HepG2 (cell line): ENCODE measurements at places on chromosomes 1 and 21.

DNA sequence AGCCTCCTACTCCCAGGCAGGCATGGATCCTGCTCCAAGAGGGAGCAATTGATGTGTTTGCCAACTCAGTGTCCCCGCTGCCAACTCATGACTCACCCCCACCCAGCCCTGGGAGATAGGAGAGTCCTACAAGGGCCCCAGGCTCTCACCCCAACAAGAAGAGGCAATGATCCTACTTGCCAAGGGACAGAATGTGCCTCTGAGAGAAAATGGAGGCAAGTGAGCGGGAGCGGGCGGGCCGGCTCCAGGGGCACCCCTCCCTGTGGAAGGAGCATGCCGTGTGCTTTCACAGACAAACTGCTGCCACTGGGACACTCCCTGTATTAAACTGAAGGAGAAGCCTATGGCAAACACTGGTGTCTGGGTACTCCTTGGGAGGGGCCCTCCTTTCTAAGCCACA, 16.7 kb downstream of the PKP1 start:
- H3K27me3 ChIP-seq = peaks cover 3% of the 10 kb centered on the region; the same call in 1 of the 2 replicates
- H3K4me3 ChIP-seq = no peak overlapping the region
- no peak for DNase-seq
- no peak overlapping the region for H3K27ac ChIP-seq

DNA sequence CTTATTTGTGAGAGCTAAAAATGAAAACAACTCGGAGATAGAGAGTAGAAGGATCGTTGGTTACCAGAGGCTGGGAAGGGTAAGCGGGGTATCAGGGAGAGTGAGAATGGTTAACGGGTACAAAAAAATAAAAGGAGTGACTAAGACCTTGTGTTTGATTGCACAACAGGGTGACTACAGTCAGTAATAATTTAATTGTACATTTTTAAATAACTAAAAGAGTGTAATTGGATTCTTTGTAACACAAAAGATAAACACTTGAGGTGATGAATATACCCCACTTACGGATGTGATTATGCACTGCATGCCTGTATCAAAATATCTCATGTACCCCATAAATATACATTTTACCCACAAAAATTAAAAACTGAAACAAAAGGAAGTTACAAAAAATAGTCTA, 29.4 kb downstream of the FOXJ3 start:
- no peaks in the 10 kb centered on the region for H3K27me3 ChIP-seq
- no peak overlapping the region for H3K27ac ChIP-seq
- no peaks in the 10 kb centered on the region for H3K4me1 ChIP-seq

DNA sequence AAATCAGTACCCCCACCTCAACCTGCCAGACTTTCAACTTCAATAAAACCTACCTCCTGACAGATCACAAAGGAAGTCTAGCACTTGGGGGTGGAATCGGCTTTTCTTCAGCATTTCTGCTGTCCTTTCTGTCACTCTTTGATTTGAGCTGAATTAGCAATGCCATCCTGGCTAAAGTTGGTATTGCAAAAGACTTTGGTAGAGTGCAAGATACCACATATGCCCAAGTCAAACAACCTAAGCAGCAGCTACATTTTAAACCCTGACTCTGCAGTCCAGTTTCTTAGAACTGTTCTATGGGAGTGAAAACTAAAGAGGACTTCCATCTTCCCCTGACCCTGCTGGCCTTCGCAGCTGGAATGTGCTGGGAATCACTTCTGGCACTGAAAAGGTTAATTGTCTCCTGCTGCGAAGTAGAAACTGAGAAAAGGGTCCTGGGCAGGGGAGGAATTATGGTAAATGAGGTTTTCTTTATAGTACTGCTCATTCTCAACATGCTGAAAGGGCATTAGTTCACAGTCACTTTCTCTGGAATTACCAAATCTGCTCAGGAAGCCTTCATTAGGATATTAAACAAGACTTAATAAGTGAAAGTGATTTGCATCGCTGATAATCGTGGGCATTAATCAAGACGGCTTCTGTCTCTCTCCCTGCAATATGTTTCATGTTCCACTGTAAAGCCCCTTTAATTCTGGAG, 126.2 kb upstream of the SMYD2 start:
- no peaks in the 10 kb centered on the region for H3K36me3 ChIP-seq
- DNase-seq = no peak
- no peak overlapping the region for H3K27ac ChIP-seq
- no peaks in the 10 kb centered on the region; the same call in 1 of the 2 replicates for H3K27me3 ChIP-seq
- no peaks in the 10 kb centered on the region for H3K4me1 ChIP-seq

DNA sequence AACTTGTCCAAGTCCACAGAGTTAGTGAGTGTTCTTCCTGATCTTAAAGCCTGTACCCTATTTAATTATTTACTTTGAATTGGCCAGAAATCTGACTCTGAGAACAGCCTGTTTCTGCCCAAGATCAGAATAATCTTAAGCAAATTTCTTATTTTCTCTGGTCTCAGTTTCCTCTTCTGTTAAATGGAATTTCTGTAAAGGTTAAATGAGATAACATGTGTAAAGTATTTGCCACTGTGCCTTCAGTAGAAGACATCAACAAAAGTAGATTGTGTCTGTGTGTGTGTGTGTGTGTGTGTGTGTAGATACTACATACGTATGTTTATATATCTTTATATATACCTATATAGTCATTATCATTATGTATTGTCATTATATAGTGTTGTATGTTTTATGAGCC, 124.2 kb upstream of the FGGY start:
- no peak for DNase-seq
- no peaks in the 10 kb centered on the region; the same call in 1 of the 2 replicates for H3K27me3 ChIP-seq
- H3K4me1 ChIP-seq = no peaks in the 10 kb centered on the region
- H3K36me3 ChIP-seq = no peaks in the 10 kb centered on the region
- no peak overlapping the region for H3K4me3 ChIP-seq

DNA sequence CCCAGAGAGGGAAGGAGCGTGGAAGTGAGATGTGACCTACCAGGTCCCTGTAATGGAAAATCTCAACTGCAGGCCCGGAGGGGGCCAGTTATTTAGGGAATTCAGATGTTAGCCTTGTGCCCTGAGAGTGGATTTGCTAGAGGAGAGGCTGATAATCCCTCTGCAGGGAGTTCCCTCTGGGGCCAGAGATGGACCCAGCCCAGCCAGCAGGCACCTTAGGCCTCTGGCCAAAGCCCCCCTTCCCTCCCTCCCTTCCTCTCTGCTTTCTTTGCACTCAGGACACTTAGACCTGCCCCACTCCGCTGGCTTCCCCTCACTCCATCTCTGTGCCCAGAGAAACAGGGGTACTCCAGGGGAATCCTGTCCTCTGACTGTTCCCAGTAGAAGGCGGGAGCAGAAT, 1.5 kb upstream of the ATP1A2 start:
- H3K4me3 ChIP-seq = no peak overlapping the region
- no peak overlapping the region for H3K27ac ChIP-seq
- no peaks in the 10 kb centered on the region; the same call in 2 of the 3 replicates for H3K27me3 ChIP-seq
- H3K4me1 ChIP-seq = peaks cover 84% of the 10 kb centered on the region

- H3K27me3 ChIP-seq = no peaks in the 10 kb centered on the region
- no peak overlapping the region for H3K27ac ChIP-seq
- H3K36me3 ChIP-seq = no peaks in the 10 kb centered on the region
These were observed 162.6 kb downstream of the RHOU start for GRCh38 chr1:228897901-228898300.

- H3K36me3 ChIP-seq = no peaks in the 10 kb centered on the region
- no peak for DNase-seq
- H3K27me3 ChIP-seq = no peaks in the 10 kb centered on the region; the same call in 1 of the 2 replicates
- no peak overlapping the region for H3K4me3 ChIP-seq
- no peak overlapping the region for H3K27ac ChIP-seq
These were observed 32.9 kb upstream of the ATP2B4 start for GRCh38 chr1:203593723-203594122.

DNA sequence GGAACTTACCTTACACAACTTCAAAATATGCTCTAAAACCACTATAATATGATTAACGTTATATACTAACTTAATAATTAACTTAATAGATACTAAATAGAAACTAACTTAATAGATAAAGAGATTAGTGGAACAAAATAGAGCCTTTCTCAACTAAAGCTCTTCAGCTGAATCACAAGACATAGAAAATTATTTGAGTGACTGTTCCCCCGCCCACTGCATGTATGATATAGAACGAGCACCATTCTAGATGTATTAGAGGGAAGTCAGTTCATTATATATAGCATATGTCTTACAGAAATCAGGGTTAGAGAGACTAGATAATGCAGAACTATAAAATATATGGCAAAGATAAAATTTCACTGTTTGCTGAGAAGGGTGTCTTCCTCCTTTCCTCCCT, 16.3 kb downstream of the LYPLAL1 start:
- no peaks in the 10 kb centered on the region for H3K27me3 ChIP-seq
- no peak overlapping the region for H3K4me3 ChIP-seq
- peaks cover 5% of the 10 kb centered on the region; the same call in 1 of the 2 replicates for H3K4me1 ChIP-seq
- no peaks in the 10 kb centered on the region for H3K36me3 ChIP-seq
- no peak overlapping the region for H3K27ac ChIP-seq

GRCh38 chr1:64493831-64494230, 23.9 kb downstream of the CACHD1 start:
- H3K27me3 ChIP-seq = no peaks in the 10 kb centered on the region
- no peaks in the 10 kb centered on the region for H3K36me3 ChIP-seq
- no peak overlapping the region for H3K4me3 ChIP-seq
- no peak for DNase-seq

DNA sequence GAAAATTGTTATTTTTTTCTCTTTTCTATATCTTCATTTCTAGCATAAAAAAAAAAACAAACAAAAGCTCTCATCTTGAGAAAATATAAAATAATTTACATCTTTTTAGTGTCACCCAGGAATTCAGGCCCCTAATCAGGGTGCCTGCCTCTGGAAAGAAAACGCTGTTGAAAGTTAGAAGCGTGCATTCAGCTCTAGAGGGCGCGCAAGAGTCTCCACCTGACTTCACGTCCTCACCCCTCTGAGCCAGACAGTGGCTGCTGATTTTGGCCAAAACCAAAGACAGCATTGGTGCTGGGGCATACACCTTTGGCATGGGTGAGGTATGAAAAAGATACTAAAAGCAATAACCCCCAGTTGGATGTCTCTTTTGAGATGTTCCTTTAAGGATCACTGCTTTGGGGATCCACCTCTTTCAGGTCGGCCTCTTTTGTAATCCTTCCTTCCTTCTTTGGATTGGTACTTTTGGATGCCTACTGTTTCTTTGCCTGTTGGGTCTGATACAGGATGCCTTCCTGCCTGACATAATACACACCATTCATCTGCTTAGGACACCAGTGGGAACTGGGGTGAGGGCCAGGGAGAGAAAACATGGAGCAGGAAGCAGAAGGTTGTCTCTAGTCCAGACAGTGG, 77.6 kb upstream of the CHRM3 start:
- DNase-seq = no peak
- no peak overlapping the region for H3K4me3 ChIP-seq
- no peaks in the 10 kb centered on the region for H3K27me3 ChIP-seq

DNA sequence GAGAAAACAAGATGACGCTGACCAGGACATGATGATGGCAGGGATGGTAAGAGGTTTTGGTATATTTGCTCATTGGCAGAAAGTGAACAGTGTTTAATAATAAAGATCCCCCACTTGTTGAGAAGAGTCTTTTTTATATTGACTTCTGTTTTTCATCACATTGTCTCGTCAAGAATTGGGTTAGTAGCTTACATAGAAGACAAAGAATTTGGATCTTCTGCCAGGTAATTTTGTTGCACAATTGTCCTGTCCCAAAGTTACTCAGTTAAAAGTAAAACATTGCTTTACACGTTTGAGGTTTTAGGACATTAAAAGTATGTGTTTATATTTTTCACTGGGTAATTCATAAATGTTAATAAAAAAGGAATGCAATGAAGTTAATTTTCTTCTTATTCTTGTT, 48.3 kb upstream of the LAMC2 start:
- peaks cover 23% of the 10 kb centered on the region for H3K4me1 ChIP-seq
- H3K36me3 ChIP-seq = peaks cover 63% of the 10 kb centered on the region
- DNase-seq = no peak
- no peaks in the 10 kb centered on the region for H3K27me3 ChIP-seq

DNA sequence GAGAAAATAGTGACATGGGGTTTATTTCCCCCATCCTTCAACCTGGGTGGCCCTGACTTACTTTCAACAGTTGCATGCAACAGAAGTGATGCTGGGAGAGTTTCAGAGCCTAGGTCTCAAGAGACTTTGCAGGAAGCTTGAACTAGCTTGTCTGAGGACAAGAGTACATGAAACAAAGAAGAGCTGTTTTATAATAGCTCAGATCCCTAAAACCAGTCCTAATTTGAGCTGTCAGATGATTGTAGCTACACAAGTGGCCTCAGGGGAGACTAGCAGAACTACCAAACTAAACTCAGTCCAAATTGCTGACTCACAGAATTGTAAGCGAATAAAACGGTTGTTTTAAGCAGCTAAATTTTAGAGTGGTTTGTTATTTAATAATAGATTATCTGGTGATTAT, 17.1 kb downstream of the RC3H1 start:
- H3K27ac ChIP-seq = no peak overlapping the region
- peaks cover 2% of the 10 kb centered on the region for H3K36me3 ChIP-seq
- no peak for DNase-seq

DNA sequence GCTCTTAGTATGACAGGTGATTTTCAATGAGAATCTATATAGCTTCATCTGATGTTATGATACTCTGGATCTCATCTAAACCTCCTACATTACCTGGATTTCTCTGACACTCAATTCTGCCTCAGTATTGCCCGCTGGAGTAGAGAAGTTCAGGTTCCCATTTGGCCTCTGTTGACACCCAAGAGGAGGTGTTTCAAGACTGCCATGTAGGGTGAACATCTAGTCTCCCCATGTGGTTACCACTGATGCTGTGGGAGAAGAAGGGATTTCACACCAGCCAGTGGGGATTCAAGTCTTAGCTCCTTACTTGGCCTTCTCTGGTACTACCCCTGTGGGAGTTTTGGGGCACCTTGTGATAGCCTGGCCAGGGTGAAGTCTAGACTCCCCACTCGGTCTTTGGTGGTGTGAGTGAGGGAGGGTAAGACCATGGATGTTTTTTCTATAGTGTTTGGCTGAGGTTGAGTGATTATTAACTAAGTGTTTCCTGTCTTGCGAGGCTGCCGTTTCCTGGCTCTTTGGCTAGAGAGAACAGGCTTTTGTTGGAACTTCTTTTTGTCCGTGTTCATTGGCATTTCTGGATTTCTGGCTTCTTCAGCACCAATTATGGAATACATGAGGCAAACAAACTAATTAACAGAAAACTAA, 90.7 kb downstream of the RHOU start:
- peak overlapping the region; percentile 33 for H3K27ac ChIP-seq
- H3K4me3 ChIP-seq = peak overlapping the region; percentile 19; the same call in 1 of the 2 replicates
- no peaks in the 10 kb centered on the region for H3K27me3 ChIP-seq
- peaks cover 76% of the 10 kb centered on the region for H3K4me1 ChIP-seq
- no peaks in the 10 kb centered on the region for H3K36me3 ChIP-seq

DNA sequence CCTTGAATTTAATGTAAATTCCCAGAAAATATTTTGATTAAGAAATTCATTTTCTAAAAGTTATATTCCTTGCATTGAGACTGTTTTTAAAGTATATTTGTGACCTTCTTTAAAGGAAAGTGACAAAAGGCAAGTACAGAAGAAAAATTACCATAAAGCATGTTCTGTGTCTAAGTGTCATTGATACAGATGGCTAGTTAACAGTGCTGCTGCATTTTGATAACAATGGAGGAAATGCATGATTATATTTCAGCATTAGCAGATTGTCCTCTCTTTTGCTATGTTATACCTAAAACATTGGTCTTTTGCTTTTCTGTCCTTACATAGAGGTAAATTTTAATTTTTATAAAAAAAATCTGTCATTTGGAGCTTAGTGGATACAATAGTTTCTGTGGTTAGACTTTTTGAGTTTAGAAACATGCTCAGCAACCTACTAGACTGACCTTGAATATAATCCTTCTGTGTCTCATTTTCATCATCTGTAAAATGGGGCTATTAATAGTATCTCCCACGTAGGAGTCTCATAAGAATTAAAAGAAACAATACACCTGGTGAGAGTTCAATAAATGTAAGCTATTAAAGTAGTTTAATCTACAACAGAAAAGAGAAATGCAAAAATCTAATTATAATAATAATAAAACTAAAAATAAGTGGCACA, 51.1 kb upstream of the RGS21 start:
- H3K4me1 ChIP-seq = no peaks in the 10 kb centered on the region
- H3K27me3 ChIP-seq = no peaks in the 10 kb centered on the region
- no peaks in the 10 kb centered on the region for H3K36me3 ChIP-seq
- no peak overlapping the region for H3K27ac ChIP-seq
